ENCODE measurements at places on chromosomes 1 and 21.

DNA sequence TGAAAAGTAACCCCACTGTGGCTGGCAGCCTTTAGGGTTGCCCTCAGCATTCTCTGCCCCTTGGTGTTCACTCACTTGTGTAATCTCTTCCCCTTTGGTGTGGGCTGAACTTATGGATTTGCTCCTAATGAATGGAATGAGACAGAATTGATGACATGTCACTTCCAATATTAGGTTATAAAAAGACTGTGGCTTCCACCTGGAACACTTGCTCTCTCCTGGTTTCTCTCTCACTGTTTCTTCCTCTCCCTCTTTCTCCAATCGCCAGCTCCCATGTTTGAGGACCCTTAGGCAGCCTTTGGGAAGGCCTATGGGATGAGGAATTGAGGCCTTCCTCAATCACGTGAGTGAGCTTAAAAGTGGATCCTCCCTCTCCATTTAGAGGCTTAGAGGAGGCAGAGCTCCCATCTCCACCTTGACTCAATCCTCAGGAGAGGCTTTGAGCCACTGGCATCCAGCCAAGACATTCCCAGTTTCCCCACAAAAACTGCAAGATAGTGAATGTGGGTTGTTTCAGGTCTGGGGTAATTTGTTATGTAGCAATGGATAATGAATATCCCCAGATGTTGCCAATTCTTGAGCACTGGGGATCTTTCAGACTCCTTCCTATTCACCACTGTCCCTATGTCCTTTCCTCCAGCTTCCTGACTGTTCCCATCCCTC, 95.5 kb upstream of the CD34 start:
- H3K4me1 ChIP-seq = no peaks in the 10 kb centered on the region
- no peaks in the 10 kb centered on the region for H3K27me3 ChIP-seq
- no peak overlapping the region for H3K4me3 ChIP-seq
- DNase-seq = no peak

GRCh38 chr1:235470741-235471439, 33.4 kb downstream of the B3GALNT2 start:
- no peaks in the 10 kb centered on the region for H3K27me3 ChIP-seq
- no peak overlapping the region for H3K27ac ChIP-seq
- no peak for DNase-seq
- no peaks in the 10 kb centered on the region for H3K4me1 ChIP-seq

GRCh38 chr1:44820328-44821239, 12.3 kb downstream of the BTBD19 start:
- no peaks in the 10 kb centered on the region for H3K36me3 ChIP-seq
- no peaks in the 10 kb centered on the region for H3K27me3 ChIP-seq
- no peaks in the 10 kb centered on the region for H3K4me1 ChIP-seq
- H3K27ac ChIP-seq = peak overlapping the region; percentile 86
- DNase-seq = no peak

GRCh38 chr1:205301205-205301821, 20.2 kb downstream of the NUAK2 start:
- H3K27ac ChIP-seq = peak overlapping the region; percentile 34
- H3K4me3 ChIP-seq = no peak overlapping the region
- no peaks in the 10 kb centered on the region for H3K27me3 ChIP-seq
- peaks cover 5% of the 10 kb centered on the region for H3K36me3 ChIP-seq
- no peaks in the 10 kb centered on the region for H3K4me1 ChIP-seq

GRCh38 chr21:36684957-36685714, 13.8 kb upstream of the SIM2 start:
- H3K27ac ChIP-seq = no peak overlapping the region
- H3K27me3 ChIP-seq = no peaks in the 10 kb centered on the region
- H3K36me3 ChIP-seq = no peaks in the 10 kb centered on the region
- no peak overlapping the region for H3K4me3 ChIP-seq

DNA sequence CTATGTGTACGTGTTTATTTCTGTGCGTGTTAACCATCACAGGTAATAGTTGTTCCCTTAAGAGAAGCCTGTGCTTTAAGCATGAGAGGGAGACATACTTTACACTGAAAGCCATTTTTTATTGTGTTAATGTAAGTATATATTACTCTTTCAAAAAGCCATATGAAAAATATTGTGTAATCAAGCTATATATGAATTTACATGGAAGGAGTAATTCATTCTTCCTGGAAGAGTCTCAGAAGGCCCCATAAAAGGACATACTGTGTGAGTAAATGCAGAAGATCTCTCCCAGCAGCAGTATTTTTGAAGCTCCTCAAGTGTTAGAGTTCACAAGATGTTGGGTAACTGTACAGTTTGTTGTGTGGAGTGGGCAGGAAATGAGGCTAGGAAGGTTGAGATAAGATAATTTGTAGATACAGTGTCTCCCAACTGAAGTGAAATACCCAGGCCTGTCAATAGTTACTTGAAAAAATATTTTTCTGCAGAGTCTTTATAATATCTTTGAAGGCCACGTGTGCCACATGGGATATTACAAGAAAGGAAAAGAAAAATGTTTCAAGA, 138.3 kb downstream of the PTGER3 start:
- DNase-seq = no peak
- H3K4me1 ChIP-seq = no peaks in the 10 kb centered on the region
- no peak overlapping the region for H3K27ac ChIP-seq
- no peak overlapping the region for H3K4me3 ChIP-seq
- no peaks in the 10 kb centered on the region for H3K36me3 ChIP-seq

GRCh38 chr21:38567335-38567969, 69.2 kb upstream of the ERG start:
- H3K4me1 ChIP-seq = no peaks in the 10 kb centered on the region
- H3K4me3 ChIP-seq = no peak overlapping the region
- no peaks in the 10 kb centered on the region for H3K27me3 ChIP-seq
- H3K27ac ChIP-seq = no peak overlapping the region
- DNase-seq = no peak
- no peaks in the 10 kb centered on the region for H3K36me3 ChIP-seq

GRCh38 chr1:244111027-244111426, 59.9 kb downstream of the ZBTB18 start:
- H3K4me1 ChIP-seq = no peaks in the 10 kb centered on the region
- H3K4me3 ChIP-seq = no peak overlapping the region
- no peaks in the 10 kb centered on the region for H3K27me3 ChIP-seq
- H3K27ac ChIP-seq = no peak overlapping the region

- H3K4me1 ChIP-seq = peaks cover 9% of the 10 kb centered on the region
- H3K27me3 ChIP-seq = no peaks in the 10 kb centered on the region
- no peak overlapping the region for H3K27ac ChIP-seq
- H3K4me3 ChIP-seq = no peak overlapping the region
- no peaks in the 10 kb centered on the region for H3K36me3 ChIP-seq
- no peak for DNase-seq
Measured at GRCh38 chr1:179298952-179299351, 5.4 kb downstream of the SOAT1 start.

GRCh38 chr1:168400139-168400538, 119.5 kb downstream of the TBX19 start:
- H3K27ac ChIP-seq = no peak overlapping the region
- no peaks in the 10 kb centered on the region for H3K27me3 ChIP-seq
- no peak for DNase-seq

DNA sequence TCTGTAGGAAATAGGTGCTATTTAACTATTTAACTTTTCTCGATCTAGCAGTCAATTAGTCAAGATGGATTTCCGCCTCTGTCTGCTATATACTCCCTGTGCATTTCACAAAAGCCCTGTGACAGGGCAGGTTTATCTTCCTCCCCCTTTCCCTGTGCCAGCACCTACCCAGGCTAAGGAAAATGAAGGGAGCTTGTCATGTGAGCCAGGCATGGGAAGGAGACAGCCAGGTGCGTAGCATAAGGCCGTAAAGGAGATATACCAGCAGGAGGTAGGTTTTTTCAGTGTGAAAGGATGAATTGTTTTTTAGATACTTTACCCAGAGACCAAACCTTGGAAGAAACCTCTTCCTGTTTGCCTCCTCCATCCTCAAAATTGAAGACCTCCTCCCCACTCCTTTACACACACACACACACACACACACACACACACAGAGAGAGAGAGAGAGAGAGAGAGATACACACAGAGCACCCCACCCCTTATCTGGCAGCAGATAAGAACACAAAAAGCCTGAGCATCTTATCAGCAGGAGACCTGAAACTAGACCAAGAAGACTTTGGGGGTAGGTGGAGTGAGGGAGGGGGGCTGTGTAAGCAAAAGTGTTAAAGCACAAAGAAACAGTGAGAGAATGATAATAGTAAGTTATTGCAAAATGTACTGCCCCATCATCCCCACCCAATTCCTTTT, 12.0 kb upstream of the TARBP1 start:
- no peaks in the 10 kb centered on the region for H3K27me3 ChIP-seq
- no peak overlapping the region for H3K27ac ChIP-seq
- no peaks in the 10 kb centered on the region for H3K36me3 ChIP-seq
- DNase-seq = no peak

- no peaks in the 10 kb centered on the region for H3K36me3 ChIP-seq
- DNase-seq = peak; percentile 73
- peak overlapping the region; percentile 85 for H3K27ac ChIP-seq
- peaks cover 7% of the 10 kb centered on the region for H3K4me1 ChIP-seq
- H3K27me3 ChIP-seq = no peaks in the 10 kb centered on the region
Measured at GRCh38 chr1:153775458-153776327, 486 bp downstream of the SLC27A3 start.

DNA sequence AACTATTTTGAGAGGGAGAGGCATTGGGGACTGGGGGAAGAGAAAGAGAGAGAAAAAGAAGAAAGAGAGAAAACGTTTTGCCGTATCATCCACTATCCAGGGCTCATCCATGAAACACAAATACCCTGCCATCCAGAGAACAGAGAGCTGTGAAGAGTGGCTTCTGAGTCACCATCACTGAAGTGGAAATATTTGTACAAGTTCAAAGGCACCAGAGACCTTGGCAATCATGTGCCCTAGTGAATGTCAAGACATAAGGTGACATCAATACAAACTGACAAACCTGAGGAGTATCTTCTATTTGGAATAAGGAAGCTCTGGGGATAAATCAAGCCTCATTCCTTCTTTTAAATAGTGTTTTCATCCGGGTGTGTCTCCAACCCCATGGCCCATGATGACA, 197.2 kb upstream of the PROX1 start:
- H3K27me3 ChIP-seq = peaks cover 1% of the 10 kb centered on the region
- H3K4me1 ChIP-seq = no peaks in the 10 kb centered on the region
- H3K36me3 ChIP-seq = no peaks in the 10 kb centered on the region

- H3K4me3 ChIP-seq = no peak overlapping the region
- H3K4me1 ChIP-seq = peaks cover 11% of the 10 kb centered on the region
- no peak overlapping the region for H3K27ac ChIP-seq
- no peaks in the 10 kb centered on the region for H3K36me3 ChIP-seq
- no peaks in the 10 kb centered on the region for H3K27me3 ChIP-seq
Measured at GRCh38 chr1:44652445-44653106, 21.7 kb downstream of the TMEM53 start.

GRCh38 chr1:36989241-36989640, 45.1 kb downstream of the GRIK3 start:
- peaks cover 11% of the 10 kb centered on the region for H3K27me3 ChIP-seq
- H3K4me1 ChIP-seq = no peaks in the 10 kb centered on the region
- no peaks in the 10 kb centered on the region for H3K36me3 ChIP-seq
- DNase-seq = no peak

DNA sequence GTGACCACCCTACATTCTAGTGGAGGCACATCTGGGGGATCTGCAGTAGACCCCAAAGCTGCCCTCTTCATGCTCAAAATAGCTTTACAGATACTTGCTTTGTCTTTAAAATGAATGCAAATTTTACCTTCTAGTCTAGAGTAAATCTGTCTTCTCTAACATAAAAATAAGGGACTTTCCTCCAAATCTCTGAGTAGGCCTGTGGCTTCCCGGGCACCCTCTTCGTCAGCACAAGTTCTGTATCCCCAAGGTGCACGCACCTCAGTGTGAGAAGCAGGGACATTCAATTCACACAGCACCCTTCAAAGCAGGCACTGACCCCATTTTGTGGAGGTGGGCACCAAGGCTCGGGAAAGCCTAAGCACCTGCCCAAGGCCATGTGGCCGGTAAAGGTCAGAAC, 19.0 kb downstream of the MEF2D start:
- peaks cover 8% of the 10 kb centered on the region for H3K4me1 ChIP-seq
- DNase-seq = no peak
- no peaks in the 10 kb centered on the region for H3K27me3 ChIP-seq
- no peak overlapping the region for H3K4me3 ChIP-seq
- peaks cover 34% of the 10 kb centered on the region for H3K36me3 ChIP-seq
- peak overlapping the region; percentile 81 for H3K27ac ChIP-seq

DNA sequence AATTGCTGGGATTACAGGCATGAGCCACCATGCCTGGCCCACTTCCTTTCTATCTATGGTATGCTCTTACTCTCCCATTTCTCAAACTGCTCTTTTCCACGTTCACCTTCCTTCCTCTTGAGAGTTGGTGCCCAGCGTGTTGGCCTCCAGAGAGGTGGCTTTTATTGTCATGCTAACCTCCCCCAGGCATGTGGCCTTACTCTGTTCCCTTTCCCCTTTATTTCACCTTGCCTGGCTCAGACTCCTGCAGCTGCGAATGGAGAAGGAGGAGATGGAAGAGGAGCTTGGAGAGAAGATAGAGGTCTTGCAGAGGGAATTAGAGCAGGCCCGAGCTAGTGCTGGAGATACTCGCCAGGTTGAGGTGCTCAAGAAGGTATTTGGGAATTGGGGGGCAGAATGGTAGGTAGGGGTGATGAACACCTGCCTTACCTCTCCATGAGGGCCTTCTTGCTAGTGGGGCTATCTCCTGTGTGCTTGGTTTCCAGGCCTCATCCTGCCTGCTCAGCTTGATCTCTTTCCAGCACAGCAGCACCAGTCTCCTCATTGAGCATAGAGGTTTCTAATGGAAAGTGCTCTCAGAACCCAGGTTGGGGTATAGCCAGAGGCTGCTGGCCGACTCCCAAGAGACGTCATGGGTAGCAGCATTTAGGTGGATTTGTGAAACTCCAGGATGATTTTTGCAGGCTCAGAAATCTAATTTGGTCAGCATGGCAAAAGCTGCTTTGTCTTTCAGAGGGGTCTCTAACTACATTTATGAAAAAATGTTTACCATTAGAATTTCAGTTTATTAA, 13.2 kb upstream of the TUFT1 start:
- H3K27me3 ChIP-seq = no peaks in the 10 kb centered on the region
- H3K4me1 ChIP-seq = no peaks in the 10 kb centered on the region
- H3K36me3 ChIP-seq = no peaks in the 10 kb centered on the region
- H3K4me3 ChIP-seq = no peak overlapping the region
- no peak for DNase-seq
